Heart left ventricle (tissue), 16 donors: ENCODE measurements at places on chromosomes 1 and 21. TPM values are rescaled to one million over a fixed set of nuclear protein-coding genes. Genes with fewer than 3 reads are reported as not detected.

DNA sequence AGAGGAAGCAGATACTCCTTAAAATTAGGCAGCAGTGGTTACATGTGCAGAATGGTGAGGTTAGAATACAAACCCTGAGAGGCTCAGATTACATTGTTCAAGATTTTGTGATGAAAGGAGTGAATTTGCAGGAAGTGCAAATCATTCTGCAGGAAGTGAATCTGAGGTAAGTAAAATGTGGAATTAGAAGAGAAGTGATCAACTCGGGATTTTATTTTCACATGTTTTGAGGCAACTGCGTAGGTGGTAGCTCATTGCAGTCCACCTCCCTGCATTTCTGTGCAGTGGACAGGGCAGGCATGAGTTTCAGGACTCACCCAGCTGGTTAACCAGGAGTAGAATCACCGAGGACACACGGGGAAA lies 2.1 kb upstream of the PLA2G2C start:
- H3K4me3 ChIP-seq: no peak overlapping the region
- H3K4me1 ChIP-seq: peaks cover 7% of the 10 kb centered on the region
- peaks cover 9% of the 10 kb centered on the region for H3K27me3 ChIP-seq
- H3K27ac ChIP-seq: no peak overlapping the region

DNA sequence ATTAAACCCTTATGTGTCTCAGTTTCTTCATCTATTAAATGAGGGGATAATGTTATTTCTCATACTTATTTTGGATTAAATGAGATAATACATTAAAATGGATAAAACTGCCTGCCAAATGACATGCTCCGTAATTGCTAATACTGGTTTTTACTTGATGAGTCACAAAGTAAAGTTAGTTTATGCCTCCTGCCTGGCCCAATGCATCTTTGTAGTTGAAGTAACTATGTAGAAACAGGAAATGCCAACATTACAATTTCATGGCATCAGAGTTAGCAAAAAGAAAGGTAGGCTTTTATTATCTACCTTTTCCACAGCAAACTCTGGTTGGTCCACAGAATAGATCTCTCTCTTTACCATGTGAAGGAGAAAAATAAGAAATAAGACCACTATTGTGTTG lies 214.5 kb downstream of the TBX15 start:
- no peaks in the 10 kb centered on the region for H3K4me1 ChIP-seq
- H3K36me3 ChIP-seq: no peaks in the 10 kb centered on the region
- H3K27ac ChIP-seq: no peak overlapping the region

- DNase-seq: no peak
- H3K36me3 ChIP-seq: no peaks in the 10 kb centered on the region
- no peak overlapping the region for H3K4me3 ChIP-seq
- no peak overlapping the region for H3K27ac ChIP-seq
- H3K27me3 ChIP-seq: no peaks in the 10 kb centered on the region
Observed at GRCh38 chr1:215487466-215487865, 79.6 kb upstream of the KCTD3 start.

The LCE6A gene
- not detected for total RNA-seq

- no peaks in the 10 kb centered on the region for H3K27me3 ChIP-seq
- peaks cover 8% of the 10 kb centered on the region for H3K4me1 ChIP-seq
- no peak for DNase-seq
- H3K4me3 ChIP-seq: peak overlapping the region; percentile 83
- H3K36me3 ChIP-seq: no peaks in the 10 kb centered on the region
- peak overlapping the region; percentile 92 for H3K27ac ChIP-seq
Observed at GRCh38 chr1:227317011-227317451, 1.3 kb downstream of the CDC42BPA start.

The SLAMF8 gene
- 1.2 TPM for total RNA-seq
